ENCODE measurements at places on chromosomes 11 and 22. TPM values are rescaled to one million over a fixed set of nuclear protein-coding genes. Genes with fewer than 3 reads are reported as not detected.

The FIBP gene
- 182 TPM for polyA plus RNA-seq

The IGF2 gene
- not detected for polyA plus RNA-seq

The MMP12 gene
- polyA plus RNA-seq = not detected

The KCNK7 gene
- polyA plus RNA-seq = not detected

The OR8B4 gene
- polyA plus RNA-seq = not detected

The VWA5A gene
- 1.0 TPM for polyA plus RNA-seq

The MRGPRX4 gene
- not detected for polyA plus RNA-seq

The YAP1 gene
- polyA plus RNA-seq = not detected

The NAGA gene
- polyA plus RNA-seq = 34.1 TPM

The SYT12 gene
- 0.84 TPM for polyA plus RNA-seq

The BTBD18 gene
- 0.58 TPM for polyA plus RNA-seq

The SELENOM gene
- 5.2 TPM for polyA plus RNA-seq

The MUC2 gene
- not detected for polyA plus RNA-seq

The KLHL22 gene
- polyA plus RNA-seq = 11.2 TPM

The MRGPRE gene
- polyA plus RNA-seq = not detected

The OR5P2 gene
- polyA plus RNA-seq = not detected

The OR6A2 gene
- not detected for polyA plus RNA-seq

The OR8D4 gene
- polyA plus RNA-seq = not detected

The SLC17A6 gene
- polyA plus RNA-seq = not detected

The UBQLN3 gene
- polyA plus RNA-seq = not detected
